ENCODE measurements at places on chromosomes 7 and 10.

- no peak for DNase-seq
Observed at GRCh38 chr7:72272479-72272878, 139.7 kb downstream of the CALN1 start.

DNA sequence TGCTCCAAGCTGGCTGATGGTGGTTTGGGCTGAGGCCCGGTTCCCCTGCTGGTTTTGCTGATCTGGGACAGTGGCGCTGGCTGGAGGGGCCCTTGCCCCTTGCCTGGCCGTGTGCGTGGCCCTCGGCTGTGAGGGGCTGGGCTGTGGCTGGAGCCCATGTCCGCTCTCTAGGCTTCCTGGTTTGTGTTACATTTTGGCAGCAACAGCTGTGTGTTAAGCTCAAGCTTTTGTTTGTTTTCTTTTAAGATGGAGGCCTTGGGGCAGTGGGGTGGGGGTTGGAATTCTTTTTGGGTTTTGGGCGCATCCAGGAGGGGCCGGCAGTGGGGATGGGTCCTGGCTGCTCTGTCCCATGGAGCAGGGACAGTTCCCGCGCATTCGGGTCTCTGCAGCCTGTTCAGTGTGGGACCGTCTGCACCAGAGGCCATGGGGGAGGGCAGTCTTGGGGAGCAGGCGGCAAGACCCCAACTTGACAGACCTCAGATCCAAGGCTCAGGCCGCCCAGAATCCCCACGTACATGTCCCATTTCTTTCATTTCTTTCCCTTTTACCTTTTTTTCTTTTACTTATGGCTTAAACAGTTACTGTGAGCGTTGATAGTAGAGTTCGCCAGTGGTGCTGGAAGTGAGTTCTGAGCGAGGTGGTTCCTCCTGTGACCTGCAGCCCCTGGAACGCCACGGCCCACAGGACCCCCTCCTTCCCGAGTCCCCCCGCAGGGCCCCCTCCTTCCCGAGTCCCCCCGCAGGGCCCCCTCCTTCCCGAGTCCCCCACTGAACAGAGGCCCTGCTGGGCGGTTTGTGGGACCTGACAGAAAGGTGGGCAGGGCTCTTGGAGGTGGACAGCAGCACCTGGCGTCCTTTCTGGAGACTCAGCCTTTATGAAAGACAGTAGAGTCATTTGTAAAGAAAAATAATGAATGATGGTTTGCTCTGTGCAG, 75.3 kb downstream of the INPP5A start:
- DNase-seq, result no peak

GRCh38 chr7:151225948-151226510, 976 bp downstream of the ABCF2 start:
- no peak for DNase-seq

- no peak for DNase-seq
Observed at GRCh38 chr10:110241841-110242240, 34.4 kb downstream of the MXI1 start.

DNA sequence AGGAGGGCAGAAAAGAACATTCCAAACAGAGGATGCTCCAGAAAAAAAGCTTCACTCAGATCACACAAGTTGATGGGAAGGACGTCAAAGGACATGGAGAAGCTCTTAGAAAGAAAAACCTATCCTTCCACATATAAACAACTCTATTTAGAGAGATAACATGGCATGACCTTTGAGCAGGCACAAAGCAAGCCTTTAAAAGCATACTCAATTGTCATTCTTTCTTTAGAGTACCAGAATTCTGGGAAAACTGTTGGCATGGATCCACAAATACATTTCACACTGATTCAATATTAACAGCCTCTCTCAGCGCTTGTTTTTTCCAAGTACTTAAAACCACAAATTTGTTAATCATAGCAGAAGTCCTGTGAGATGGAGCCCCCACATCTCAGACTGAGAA, 7.3 kb upstream of the ABLIM1 start:
- no peak for DNase-seq

GRCh38 chr7:17986851-17987250, 40.8 kb downstream of the PRPS1L1 start:
- peak; percentile 75 for DNase-seq

DNA sequence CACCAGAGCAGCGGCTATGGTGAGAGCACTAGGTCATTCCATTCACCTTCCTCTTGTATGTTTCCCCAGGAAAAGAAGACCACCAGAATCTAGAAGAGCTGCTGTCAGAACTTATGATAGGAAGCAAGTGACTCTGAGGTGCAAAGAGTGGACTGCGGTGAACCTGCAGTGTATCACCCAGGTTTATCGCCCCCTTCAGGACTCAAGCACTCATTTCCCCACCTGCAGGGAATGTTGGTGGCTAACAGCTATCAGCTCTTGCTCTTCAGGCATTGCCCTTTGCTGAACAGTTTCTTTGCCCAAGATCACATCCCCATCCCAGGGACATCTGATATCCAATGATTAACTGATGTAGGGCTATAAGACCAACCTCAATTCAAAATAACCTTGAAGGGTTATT, 66.3 kb upstream of the IL6 start:
- no peak for DNase-seq

- no peak for DNase-seq
Observed at GRCh38 chr7:874031-874749, 2.2 kb upstream of the GET4 start.

GRCh38 chr7:111997546-111997945, 208.7 kb downstream of the DOCK4 start:
- DNase-seq, result no peak

GRCh38 chr10:25934621-25935139, 651 bp downstream of the MYO3A start:
- no peak for DNase-seq

GRCh38 chr7:157204134-157204533, 65.4 kb downstream of the UBE3C start:
- no peak for DNase-seq

DNA sequence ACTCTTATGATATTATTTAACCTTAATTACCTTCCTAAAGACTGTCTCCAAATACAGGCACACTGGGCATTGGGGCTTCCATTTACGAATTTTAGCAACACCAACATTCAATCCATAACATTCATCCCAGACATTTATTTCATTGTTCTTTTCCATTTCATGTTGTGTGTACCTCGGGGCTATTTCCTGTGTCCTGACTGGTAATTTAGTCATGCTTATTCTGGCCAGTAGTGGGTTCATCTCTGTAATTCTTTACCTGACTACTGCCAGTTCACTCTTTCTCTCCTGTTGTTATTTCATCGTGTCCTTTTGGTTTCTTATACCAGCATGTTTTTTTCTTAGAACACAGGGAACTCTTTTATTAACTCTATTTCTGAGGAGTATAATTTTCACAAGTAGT, 225.7 kb downstream of the PLXDC2 start:
- no peak for DNase-seq

DNA sequence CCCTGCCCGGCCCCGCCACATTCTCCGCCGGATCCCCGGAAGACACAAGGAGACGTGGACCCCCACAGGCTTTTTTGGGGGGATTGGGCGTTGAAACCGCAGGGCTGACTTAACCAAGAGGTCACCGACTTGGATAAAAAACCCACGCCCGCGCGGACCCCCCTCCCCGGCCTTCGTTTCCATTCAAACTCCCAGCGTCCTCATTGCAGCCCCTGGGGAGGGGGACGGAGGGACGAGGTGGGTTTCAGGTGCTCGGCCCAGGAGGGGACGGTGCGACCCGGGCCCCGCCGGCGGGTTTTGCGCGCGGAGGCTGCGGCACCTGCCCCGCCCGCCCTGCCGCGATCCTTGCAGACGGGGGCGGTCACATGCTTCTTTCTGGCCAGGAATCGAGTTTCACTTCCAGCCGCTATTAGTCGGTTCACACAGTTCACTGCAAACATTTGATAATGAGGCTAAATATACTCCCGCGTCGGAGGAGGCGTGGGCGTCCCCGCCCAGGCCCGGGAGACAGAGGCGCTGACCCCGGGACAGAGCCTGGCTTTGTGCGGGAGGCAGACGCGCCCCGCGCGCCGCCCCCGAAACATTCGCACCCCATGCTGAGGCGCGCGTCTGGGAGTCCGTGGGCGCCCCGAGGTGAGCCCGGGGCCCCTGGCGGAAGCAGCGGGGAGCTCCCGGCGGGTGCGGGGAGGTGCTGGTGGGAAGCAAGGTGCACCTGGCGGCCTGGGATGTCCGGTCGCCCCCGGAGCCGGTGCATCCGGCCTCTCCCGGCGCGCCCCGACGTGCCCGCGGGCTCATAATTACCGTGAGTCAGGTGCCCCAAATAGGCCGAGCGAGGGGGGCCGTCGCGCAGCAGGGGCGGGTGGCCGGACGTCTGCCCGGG, 2.7 kb upstream of the PDGFA start:
- DNase-seq, result no peak

- DNase-seq, result no peak
Observed at GRCh38 chr10:118397391-118397790, 55.3 kb upstream of the FAM204A start.

- DNase-seq, result no peak
Observed at GRCh38 chr7:144670218-144670617, 165.6 kb downstream of the TPK1 start.

DNA sequence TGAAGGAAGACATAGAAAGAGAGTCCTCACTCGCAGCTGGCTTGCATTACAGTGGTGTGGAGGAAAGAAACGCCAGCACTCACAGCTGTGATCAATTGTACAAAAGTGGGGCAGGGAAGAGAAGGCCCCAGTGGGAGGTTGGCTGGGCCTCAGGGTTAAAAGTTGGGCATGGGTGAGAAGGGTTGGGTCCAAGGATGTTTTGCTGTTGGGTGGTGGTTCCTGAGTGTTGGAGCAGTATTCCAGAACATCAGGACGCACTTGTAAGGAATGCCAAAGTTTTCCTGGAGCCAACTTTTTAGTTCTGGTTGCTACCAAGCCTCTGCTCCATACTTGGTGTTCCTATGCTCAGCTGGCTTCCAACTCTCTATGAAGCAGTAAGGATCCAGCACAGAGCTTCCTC, 55.4 kb upstream of the MKRN1 start:
- no peak for DNase-seq

DNA sequence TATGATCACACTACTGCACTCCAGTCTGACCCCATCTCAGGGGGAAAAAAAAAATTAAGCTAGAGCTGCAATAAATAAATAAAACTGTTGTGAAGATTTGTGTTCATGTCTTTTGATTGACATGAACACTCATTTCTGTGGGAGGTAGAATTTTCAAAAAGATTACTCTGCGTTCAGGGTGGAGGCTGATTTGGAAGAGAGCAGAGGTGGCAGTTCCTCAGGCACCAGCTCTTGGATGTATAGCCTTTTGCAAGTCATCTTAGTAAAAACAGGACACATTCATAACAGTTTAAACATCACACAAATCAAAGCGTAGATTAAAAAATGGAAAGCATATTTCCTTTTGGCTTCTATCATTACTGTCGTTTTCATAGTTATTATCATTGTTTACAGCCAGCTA, 243.5 kb upstream of the LRGUK start:
- no peak for DNase-seq

GRCh38 chr10:112122827-112123226, 60.7 kb downstream of the GPAM start:
- DNase-seq, result no peak

GRCh38 chr7:63899691-63900393, 98.8 kb upstream of the ZNF722 start:
- no peak for DNase-seq

GRCh38 chr10:91694170-91694794, 61.4 kb upstream of the PPP1R3C start:
- DNase-seq, result no peak
